ENCODE measurements at places on chromosomes 6 and 20.

GRCh38 chr20:44897133-44897532 is 11.6 kb downstream of the YWHAB start:
- no peak for DNase-seq

GRCh38 chr20:2742934-2743559 is 50.5 kb downstream of the EBF4 start:
- DNase-seq, result peak; percentile 45

GRCh38 chr6:145904868-145905267 is 59.3 kb downstream of the SHPRH start:
- no peak for DNase-seq

DNA sequence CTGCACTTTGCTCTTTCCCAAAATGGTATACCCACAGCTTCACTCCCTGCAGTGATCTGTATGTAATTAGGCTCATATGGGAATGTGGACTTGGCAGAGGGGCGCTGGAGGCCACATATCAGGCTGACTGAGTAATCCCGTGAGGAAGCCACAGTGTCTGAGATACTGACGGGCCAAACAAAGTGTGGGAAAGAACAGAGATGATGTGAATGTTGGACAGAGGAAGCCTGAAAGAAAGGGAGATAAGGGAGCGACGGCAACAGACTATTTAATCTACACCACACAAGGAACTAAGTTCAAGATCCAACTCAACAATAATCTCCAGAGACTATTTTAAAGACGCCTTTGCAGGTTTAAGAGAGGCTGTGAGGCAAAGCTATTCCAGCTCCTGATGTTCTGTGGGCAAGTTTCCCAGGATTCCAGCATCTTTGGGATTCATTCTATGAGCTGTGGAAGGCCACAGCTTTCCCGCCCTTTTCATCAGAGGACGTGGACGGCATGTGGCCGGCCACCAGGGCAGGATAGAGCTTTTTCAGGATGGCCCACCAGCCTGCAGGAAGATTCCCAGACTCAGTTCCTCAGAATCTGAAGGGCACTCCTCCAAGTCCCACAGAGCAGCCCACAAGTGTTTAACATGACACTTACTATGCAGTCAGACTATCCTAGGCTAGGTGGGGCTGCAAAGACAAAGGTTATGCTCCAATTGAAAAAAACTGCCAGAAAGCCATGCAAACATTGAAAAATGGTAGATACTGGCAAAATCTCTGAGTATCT is 237.5 kb downstream of the ATXN1 start:
- no peak for DNase-seq

GRCh38 chr6:107657755-107658461 is 166.2 kb downstream of the SCML4 start:
- peak; percentile 81 for DNase-seq

GRCh38 chr20:62891111-62891510 is 29.5 kb upstream of the TCFL5 start:
- no peak for DNase-seq

- DNase-seq, result no peak
Observed at GRCh38 chr20:24838546-24839535, 110.2 kb upstream of the CST7 start.

DNA sequence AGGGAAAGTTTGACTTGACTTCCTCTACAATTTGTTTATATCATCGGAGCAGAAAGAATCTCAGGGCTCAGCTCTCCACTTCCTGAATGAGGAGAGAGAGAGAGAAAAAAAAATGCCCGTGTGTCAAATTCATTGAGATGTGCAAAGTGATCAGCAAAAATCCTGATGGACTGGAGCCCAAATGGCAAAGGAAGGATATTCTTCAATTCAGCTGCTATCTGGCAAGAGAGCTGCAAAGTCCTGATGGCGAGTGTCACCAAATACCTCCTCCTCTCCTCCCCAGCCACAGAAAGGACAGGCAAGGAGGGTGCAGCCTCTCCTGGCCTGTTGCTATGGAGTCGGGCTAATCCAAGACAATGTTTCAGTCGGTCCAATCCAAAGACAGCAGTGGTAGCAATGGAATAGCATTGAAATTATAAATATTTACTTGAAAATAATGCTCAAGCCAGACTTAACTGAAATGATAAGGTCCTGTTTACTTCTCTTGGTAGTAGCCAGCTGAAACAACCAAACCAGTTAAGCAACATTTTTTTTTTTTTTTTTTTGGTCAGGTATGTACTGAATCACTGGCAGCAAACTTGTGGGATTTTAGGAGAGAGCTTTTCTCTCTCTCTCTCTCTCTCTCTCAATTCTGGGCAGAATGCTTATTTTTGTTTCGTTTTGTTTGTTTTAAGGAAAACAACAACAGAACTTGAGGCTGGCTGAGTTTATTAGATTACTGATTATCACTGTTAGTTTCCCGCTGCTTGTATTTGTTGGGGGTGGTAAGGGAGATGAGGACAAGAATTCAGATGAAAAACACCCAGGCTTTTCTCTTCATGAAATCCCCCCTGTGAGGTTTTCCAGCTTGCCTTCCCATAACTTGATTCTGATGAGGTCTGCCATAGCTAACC is 204.2 kb downstream of the BCAS1 start:
- DNase-seq, result peak; percentile 82
